ENCODE measurements at places on chromosomes 6 and 20. TPM values are rescaled to one million over a fixed set of nuclear protein-coding genes. Genes with fewer than 3 reads are reported as not detected.

- no peaks in the 10 kb centered on the region for H3K4me1 ChIP-seq
- no peaks in the 10 kb centered on the region for H3K36me3 ChIP-seq
- DNase-seq, result peak; percentile 94
- H3K27me3 ChIP-seq, result no peaks in the 10 kb centered on the region
These were observed 19.2 kb downstream of the CAPN11 start for GRCh38 chr6:44177691-44178423.

DNA sequence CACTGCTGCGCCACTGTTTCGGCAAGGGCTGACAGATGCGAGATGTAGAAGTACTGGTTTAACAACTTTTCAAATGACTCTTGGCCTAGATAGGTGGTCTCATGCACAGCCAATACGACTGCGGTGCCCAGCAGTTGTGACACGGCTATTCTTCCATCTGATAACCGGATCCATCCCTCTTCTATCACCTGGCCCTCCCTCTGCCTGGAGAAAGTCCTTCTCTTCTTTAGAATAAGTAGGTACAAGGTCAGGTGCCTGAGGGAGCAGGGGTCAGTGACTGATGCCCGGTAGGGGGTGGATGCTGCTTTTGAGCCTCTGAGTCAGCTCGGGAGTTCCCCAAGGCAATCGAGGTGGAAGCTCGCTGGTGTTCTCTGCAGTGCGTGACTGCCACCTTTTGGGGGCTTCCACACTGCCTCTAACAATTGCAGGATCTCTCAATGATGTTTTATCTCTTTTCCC, 166.8 kb upstream of the GRIK2 start:
- no peak for DNase-seq
- no peak overlapping the region for H3K4me3 ChIP-seq
- H3K27ac ChIP-seq, result no peak overlapping the region
- no peaks in the 10 kb centered on the region for H3K4me1 ChIP-seq
- H3K27me3 ChIP-seq, result no peaks in the 10 kb centered on the region
- no peaks in the 10 kb centered on the region for H3K36me3 ChIP-seq

- no peaks in the 10 kb centered on the region for H3K4me1 ChIP-seq
- peaks cover 9% of the 10 kb centered on the region for H3K36me3 ChIP-seq
- H3K27ac ChIP-seq, result no peak overlapping the region
- no peak overlapping the region for H3K4me3 ChIP-seq
These were observed 54.5 kb downstream of the TRMT11 start for GRCh38 chr6:126040826-126041225.

DNA sequence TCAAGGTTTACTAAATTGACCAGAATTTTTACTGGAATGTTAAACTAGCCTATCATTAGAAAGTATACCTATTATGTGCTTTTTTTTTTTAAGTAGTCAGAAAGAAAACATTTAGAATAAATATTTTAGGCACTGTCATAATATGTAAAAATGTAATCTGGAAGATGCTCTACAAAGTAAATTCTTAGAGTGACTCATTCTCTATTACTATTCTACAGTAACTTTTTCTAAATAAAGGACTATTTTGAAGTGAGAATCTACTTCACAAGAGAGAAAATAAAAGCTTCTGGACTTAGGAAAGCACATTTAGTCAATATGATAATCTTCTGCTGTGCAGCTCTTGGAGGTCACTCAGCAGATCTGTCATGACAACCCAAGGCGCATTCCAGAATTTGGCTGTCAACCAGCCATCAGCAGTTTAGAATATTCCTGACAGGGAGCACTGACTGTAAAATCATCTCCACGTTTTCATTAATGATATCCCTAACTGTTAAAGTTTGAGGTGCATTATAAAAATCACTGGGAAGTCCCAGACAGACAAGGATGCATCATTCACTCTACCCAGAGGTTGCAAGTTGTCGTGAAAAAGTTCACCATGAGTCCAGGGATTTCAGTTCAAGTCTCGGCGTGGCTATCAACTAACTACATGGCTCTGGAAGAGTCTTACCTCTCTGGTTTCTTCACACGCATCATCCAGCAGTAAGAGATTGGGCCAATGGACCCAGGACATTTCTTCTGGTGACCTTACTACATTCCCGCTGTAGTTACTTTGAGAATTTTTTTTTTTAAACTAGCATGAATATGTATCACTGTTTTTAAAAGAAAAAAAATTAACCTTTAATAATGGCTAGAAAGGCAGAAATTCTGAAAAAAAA, 374.9 kb downstream of the GJA1 start:
- H3K4me3 ChIP-seq, result no peak overlapping the region
- H3K36me3 ChIP-seq, result no peaks in the 10 kb centered on the region
- H3K4me1 ChIP-seq, result no peaks in the 10 kb centered on the region
- H3K27me3 ChIP-seq, result no peaks in the 10 kb centered on the region

DNA sequence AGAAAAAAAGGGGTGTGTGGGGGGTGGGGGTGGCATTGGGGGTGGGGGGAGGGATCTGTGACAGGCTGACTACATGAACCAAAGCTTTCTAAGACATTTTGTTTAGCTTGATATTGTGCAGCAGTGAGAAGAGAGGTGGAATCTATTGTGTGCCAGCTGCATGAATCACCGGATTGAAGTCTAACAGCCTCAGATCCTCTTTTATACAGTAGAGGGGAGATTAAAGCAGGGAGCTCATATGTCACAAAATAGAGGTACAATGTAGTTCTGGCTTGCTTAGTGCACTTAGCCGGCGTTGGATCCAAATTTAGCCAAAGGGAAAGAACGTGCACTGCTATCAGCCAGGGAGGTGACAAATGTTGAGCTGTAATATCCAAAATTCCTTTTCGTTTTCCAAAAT, 404.2 kb upstream of the CITED2 start:
- H3K27me3 ChIP-seq, result no peaks in the 10 kb centered on the region
- H3K36me3 ChIP-seq, result no peaks in the 10 kb centered on the region
- H3K4me3 ChIP-seq, result no peak overlapping the region

- H3K27ac ChIP-seq, result no peak overlapping the region
- H3K36me3 ChIP-seq, result no peaks in the 10 kb centered on the region
- no peak overlapping the region for H3K4me3 ChIP-seq
- no peak for DNase-seq
These were observed 300.4 kb downstream of the C6orf118 start for GRCh38 chr6:165008971-165009370.

- peaks cover 34% of the 10 kb centered on the region for H3K36me3 ChIP-seq
- no peaks in the 10 kb centered on the region for H3K27me3 ChIP-seq
- peaks cover 75% of the 10 kb centered on the region for H3K4me1 ChIP-seq
- peak overlapping the region; percentile 25 for H3K4me3 ChIP-seq
These were observed 87.2 kb downstream of the FKBP5 start for GRCh38 chr6:35601331-35602132.

MCHR2 gene
- not detected for total RNA-seq

DNA sequence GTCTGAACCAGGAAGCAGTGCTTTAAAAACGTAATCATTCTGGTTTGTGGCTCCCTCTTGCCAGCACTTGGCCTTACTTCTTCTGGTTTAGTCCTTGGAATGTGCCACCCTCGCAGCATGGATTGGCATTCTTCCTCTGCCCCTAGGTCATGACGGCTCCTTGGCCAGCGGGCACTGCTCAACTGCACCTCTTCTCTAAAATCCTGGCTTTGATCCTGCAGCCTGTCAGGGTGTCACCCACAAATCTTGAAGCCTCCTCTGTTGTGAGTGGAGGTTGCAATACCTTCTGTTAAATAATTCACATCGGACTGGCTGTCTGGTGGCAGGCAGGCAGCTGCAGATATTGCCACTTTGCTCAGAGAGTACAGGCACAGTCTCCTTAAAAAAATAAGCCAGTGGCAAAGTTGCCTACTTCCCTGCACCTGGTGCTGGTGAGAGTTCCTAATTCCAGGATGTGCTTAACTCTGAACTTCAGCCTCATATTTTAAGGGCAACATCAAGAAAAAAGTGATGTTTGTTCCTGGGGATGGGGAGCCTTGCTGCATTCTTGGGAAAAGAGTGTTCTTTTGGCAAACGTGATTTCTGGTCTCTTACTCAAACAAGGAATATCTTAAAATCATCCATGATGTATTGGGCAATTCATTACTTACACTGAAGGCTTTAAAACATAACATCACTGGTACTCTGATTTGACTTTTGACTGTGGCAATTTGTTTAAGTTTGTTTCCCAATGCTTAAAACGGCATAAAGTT, 179.8 kb downstream of the FOXA2 start:
- H3K27ac ChIP-seq, result no peak overlapping the region
- no peaks in the 10 kb centered on the region for H3K36me3 ChIP-seq
- peak overlapping the region; percentile 25 for H3K4me3 ChIP-seq
- no peaks in the 10 kb centered on the region for H3K27me3 ChIP-seq
- H3K4me1 ChIP-seq, result peaks cover 8% of the 10 kb centered on the region

DNA sequence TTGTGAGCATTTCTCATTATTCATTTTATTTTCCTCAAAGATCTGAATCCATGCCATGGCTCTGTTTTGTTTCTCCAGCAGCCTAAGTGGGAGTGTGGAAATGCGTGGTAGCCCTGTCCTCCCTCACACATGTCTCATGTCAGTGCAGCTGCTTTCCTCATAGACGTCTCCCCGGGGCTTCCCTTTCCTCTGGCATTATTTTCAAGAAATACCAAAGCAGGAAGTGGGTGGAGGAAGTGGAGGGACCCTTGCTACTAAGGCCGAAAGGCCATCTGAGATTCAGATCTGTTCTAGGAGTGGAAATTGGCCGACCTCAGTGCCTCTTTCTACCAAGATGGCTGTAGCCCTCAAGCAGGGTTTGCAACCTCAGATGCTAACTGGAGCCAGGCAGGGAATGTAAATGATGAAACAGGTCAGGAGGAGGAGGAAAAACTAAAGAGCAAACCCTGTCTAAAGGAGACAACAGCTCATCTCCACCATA, 420.9 kb upstream of the PLCB4 start:
- H3K4me1 ChIP-seq, result peaks cover 16% of the 10 kb centered on the region
- H3K27me3 ChIP-seq, result no peaks in the 10 kb centered on the region
- DNase-seq, result no peak
- no peaks in the 10 kb centered on the region for H3K36me3 ChIP-seq
- H3K4me3 ChIP-seq, result no peak overlapping the region
- peak overlapping the region; percentile 72 for H3K27ac ChIP-seq

DNA sequence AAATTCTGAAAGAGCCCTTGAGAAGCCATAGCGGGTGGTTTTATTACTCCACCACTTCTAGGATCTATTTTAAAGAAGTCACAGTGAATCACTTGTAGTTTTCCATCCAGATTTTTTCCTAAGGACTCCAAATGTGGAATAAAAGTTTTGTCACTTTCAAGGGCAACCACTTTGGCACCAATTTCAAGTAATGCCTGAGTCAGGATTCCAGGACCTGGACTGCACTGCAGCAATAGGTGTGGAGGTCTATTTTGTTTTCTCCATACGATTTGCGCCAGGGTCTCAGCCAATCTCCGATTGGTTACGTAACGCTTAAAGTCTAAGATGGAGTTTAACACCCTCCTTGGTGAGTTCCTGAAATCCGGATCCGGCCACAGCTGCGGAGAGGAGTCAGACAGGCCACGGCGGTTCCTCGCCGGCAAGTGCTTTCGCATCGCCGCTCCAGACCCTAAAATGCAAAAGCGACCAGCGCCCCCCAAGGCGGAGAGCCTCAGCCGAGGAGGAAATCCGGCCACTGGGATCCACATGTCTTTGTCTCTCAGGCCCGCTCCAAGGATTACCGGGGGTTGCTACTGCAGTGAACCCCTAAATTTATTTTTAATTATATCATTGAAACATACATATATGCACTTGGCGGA, 18.6 kb upstream of the PPP1R3G start:
- no peaks in the 10 kb centered on the region for H3K36me3 ChIP-seq
- no peak overlapping the region for H3K4me3 ChIP-seq
- no peak overlapping the region for H3K27ac ChIP-seq
- H3K27me3 ChIP-seq, result no peaks in the 10 kb centered on the region
- no peak for DNase-seq

DNA sequence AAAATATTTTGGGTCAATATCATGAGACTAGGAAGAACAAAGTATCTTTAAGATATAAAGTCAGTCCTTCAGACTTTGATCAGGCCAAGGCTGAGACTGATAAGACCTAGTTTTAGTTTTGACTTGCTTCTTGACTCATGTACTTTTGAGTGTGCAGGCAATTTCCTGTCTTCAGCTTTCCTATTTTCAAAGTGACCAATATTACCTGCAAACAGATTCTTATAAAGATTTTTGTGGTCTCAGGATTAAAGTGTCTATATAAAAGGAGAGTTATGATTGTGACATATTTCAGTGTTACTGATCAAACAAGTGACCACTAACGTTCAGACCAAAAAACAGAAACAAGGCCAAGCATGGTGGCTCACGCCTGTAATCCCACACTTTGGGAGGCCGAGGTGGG, 36.0 kb upstream of the AKIRIN2 start:
- no peaks in the 10 kb centered on the region for H3K4me1 ChIP-seq
- H3K27ac ChIP-seq, result no peak overlapping the region
- no peaks in the 10 kb centered on the region for H3K36me3 ChIP-seq
- no peak for DNase-seq
- H3K27me3 ChIP-seq, result no peaks in the 10 kb centered on the region

- H3K27me3 ChIP-seq, result no peaks in the 10 kb centered on the region
- H3K4me1 ChIP-seq, result no peaks in the 10 kb centered on the region
- H3K27ac ChIP-seq, result no peak overlapping the region
- no peak for DNase-seq
- H3K36me3 ChIP-seq, result peaks cover 11% of the 10 kb centered on the region
These were observed 27.8 kb downstream of the ACSS1 start for GRCh38 chr20:25030007-25030648.

CDH26 gene
- 0.43 TPM for total RNA-seq

DNA sequence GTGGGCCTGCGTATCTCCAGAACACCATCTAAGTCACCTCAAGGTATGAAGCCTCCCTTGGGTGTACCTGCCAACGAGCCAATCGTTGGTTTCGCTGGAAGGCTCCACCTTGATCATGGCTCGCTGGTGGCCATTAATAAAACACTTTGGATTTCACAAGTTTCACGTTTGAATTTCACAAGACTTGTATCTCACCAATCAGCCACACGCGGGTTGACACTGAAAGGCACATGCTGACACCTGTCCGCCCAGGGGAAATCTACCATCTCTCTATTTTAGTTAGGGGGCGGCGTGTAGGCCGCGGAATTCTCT, 586 bp upstream of the HMGA1 start:
- H3K4me1 ChIP-seq, result no peaks in the 10 kb centered on the region
- no peak for DNase-seq
- H3K4me3 ChIP-seq, result peak overlapping the region; percentile 69
- H3K27me3 ChIP-seq, result no peaks in the 10 kb centered on the region
- H3K36me3 ChIP-seq, result no peaks in the 10 kb centered on the region

DNA sequence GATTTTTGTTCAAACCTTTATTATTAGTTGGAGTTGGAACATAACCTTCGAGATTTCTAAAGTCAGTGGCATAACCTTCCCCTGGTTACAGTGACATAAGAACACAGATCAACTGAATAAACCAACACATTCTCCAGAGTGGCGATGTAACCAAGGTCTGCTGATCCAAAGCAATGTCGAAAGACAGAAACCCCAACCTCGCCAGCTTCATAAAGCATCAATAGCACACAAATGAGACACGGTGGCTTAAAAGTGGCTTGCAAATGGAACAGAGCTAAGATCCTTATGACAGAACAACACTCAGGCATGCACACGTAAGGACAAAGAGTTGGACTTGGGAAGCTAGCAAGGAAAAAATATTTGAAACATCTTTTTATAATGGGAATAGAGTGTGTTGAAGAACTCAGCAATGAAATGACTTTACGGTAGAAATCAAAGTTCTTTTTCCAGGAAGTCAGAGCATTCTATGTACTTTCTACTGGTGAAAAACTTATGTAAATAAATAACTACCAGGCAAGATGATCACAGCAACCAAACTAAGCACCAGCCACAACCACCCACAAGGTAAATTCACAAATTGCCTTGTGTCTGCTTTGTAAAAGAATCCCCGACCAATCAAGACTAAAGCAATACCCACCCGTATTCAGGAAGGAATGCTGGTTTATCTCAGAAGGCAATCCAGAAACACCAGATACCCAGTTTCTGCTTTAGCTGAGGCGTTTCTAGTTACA, 61.0 kb upstream of the NHSL1 start:
- H3K36me3 ChIP-seq, result no peaks in the 10 kb centered on the region
- DNase-seq, result no peak
- H3K27ac ChIP-seq, result no peak overlapping the region
- H3K4me1 ChIP-seq, result no peaks in the 10 kb centered on the region
- no peak overlapping the region for H3K4me3 ChIP-seq
- no peaks in the 10 kb centered on the region for H3K27me3 ChIP-seq

Data from right atrium auricular region (tissue), 2 donors.